ENCODE measurements at places on chromosomes 5 and 9.
A peak's percentile ranks its signal among the peaks of the same experiment; 100 is the strongest.

DNA sequence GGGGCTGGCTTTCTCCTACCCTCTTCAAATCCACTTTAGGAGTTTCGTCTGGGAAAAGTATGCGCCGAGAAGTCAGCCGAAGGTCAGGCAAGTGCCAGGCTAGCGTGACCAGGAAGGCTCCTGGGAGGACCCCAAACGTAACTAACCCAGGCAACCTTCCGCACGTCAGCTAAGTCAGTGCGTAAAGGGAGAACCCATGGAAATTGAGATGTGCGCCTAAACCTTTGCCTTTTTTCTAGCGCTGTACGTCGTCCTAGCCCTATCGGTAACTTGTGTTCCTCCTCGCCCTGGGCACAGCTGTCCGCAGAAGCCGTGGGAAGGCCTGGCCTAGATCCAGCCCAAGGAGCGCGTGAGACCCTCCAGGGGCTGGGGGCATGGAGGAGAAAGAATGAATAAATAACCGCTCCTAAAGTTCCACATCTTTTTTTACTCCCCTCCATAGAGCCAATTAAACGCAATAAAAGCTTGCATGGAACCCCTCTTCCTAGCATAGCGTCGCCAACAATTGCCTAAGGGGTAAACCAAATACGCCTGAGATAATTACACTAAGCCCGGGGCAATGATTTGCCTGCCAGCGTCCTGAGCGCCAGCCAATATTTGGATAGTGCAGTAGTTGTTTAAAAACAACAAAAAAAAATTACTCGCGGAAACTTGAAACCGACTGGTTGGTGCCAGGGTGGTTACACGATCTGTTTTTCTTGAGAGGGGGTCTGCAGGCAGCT lies 4.0 kb upstream of the FOXB2 start:
- DNase-seq: no peak

GRCh38 chr5:143182901-143183820 lies 220.3 kb downstream of the NR3C1 start:
- peak; percentile 61 for DNase-seq

GRCh38 chr5:181212080-181212479 lies 7.1 kb upstream of the TRIM7 start:
- no peak for DNase-seq

DNA sequence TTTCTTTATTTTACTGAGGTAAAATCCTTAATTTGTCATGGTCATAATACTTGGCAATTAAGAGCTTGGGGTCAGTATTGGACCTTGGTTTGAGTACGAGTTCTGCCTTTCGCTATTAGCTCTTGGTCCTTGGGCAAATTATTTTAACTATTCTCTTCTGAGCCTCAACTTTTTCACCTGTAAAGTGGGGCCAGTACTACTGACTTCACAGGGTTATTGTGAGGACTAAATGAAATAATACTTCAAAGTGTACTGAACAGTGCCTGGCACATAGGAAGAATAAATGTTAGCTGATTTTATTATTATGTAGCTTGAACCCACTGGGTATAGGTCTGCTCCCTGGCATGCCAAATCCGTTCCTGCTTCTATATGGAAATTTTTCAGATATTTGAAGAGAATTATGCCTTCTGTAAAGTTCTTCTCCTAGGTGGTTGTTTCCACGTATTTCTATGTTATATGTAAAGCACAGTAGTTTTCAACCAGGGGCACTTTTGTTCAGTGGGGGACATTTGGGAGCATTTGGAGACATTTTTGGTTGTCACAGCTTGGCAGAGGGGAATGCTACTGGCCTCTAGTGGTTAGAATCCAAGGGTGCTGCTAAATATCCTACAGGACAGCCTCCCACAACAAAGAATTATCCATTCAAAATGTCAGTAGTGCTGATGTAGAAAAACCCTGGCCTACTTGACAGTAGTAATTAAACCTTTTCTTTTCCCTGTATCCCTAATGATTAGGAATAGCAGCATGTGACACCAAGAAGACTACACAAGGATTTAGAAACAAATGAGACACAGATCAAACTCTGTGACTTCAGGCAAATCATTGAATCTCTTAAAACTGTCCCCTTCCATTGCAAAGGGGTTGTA lies 4.5 kb downstream of the RCL1 start:
- peak; percentile 54 for DNase-seq

- no peak for DNase-seq
These were observed 208.6 kb downstream of the GRIA1 start for GRCh38 chr5:153699035-153699434.

GRCh38 chr9:21078702-21079101 lies 960 bp upstream of the IFNB1 start:
- DNase-seq: peak; percentile 36

DNA sequence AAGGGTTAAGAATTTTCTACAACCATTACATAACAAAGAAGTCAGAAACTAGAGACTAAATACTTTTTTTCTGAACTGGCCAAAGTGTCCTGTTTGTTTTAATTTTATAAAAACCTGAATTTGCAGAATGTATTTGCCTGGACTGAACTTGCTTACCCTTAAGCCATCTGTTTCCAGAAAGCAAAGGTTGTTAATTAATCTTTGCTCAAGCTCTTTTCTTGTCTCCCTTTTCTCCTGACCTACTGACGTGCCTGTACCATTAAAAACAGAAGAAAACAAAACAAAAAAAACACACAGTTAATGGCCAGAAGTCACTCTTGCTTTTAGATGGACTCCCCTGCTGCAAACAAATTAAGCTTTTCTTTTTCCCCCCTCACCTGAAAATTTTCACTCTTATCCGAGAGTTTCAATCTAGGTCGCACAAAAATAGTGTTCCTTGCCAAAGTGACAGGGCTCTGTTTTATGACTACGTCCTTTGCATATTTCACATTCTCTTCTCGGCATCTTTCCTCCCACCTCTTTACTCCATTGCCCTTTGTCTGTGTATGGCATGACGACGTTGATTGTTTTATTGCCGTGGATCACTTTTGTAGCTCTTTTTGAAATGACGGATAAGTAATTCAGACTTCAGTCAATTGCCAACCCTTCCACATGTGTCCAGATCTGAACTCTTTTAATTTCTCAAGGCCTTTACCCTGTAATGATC lies 333.8 kb upstream of the GRIN3A start:
- DNase-seq: no peak

GRCh38 chr9:112421771-112422222 lies 41.9 kb downstream of the HSDL2 start:
- no peak for DNase-seq

DNA sequence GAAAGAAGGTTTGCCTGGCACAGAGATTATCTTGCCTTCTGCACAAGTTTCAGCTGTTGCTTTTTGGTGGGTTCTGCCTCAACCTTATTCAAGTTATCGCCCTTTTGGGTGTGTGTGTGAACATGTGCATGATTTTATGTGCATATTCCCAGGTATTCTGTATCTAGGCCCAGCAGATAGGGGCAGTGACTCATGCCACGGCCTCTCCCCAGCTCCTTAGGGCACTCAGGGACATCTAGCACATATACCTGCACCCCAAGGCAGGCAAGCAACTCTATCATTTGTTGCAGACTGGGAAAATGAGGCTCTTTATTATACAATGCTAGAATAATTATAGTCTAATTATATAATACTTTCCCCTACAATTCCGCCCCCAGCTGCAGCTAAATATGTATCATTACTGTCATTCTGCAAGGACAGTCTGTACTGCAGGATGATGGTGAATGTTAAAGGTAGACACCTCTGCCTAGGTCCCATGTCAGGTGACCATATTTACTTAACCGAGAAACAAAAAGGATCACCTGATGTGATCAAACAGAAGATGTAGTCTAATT lies 128.9 kb downstream of the PDE8B start:
- no peak for DNase-seq

- DNase-seq: peak; percentile 13
These were observed 478.4 kb upstream of the DAP start for GRCh38 chr5:11239261-11240015.

GRCh38 chr9:77521091-77521490 lies 127.0 kb downstream of the GNA14 start:
- DNase-seq: no peak

- DNase-seq: peak; percentile 53
These were observed 41.1 kb upstream of the NEK6 start for GRCh38 chr9:124216474-124217176.

DNA sequence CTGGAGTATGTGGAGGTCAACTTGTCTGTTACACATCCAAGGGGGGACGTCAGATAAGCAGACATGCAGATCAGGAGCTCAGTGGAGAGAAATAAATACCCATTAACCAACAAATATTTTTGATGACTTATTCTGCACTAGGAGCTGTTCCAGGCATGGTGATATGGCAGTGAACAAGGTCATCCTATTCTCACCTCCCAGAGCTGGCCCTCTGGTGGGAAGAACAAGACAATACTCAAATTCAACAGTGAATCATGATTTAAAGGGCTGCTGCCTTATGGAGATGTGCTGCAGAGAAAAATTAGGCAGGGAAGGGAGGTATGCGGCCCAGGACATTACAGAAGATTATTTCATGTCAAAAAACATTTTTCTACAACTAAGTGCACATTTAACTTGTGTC lies 36.5 kb downstream of the SYK start:
- no peak for DNase-seq

DNA sequence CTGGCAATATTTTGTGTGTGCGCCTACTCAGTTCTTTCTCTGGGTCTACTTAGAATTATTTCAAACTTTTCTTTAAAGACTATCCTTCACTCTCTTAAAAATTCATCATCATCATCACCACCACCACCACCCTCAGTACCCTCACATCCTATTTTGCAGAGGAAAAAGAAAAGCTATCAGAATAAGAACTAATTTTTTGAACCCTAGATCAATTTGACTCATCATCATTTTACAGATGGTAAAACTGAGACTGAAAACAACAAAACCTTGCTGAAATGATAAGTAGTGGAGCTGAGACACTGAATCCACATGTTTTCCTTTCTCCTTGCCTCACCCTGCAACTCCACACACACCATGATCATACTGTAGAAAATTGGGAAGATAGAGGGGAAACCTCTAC lies 119.3 kb downstream of the SSBP2 start:
- no peak for DNase-seq

GRCh38 chr5:10745133-10745532 lies 15.9 kb downstream of the DAP start:
- DNase-seq: no peak

DNA sequence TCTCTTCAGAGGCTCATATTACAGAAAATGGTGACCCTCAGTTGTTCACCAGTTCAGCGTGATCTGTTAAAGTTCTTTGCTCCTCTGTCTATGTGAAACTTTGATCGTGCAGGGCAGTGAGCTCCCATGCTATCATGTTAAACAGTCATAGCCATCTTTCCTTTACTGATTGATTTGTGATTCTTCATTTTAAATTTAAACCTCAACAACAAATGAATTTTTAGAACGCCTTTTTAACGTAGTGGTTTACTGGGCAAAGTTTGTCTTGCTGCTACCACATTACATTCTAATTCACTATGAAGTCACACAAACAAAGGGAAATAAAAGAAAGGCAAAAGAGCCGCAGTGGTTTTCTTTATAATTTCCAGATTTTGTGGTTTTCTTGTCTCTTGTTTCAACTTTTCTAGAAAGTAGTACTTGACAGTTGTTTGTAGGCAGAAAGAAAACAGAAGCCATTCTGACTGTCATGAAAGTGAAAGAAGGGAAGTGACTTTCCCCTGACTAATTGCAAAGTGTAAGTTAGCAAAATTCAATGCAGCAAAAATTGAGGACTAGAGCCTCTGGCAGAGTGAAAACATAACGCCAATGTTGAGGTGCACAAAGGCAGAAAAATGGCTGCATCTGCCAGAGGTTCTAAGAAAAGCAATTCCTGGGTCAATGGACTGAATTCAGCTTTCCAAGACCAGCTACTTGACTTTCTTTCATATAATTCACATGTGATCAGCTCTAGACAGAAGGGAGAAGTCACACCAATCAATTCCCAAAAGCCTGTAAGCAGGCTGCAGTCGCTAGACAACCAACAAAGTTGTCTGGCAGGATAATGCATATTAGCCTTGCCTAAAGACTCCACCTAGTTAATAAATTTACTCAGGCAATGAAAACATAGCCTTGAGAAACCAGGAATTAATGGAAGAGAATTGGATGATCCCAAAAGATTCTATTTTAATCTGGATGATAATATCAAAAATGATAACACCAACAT lies 7.1 kb upstream of the IFNA6 start:
- DNase-seq: peak; percentile 74

DNA sequence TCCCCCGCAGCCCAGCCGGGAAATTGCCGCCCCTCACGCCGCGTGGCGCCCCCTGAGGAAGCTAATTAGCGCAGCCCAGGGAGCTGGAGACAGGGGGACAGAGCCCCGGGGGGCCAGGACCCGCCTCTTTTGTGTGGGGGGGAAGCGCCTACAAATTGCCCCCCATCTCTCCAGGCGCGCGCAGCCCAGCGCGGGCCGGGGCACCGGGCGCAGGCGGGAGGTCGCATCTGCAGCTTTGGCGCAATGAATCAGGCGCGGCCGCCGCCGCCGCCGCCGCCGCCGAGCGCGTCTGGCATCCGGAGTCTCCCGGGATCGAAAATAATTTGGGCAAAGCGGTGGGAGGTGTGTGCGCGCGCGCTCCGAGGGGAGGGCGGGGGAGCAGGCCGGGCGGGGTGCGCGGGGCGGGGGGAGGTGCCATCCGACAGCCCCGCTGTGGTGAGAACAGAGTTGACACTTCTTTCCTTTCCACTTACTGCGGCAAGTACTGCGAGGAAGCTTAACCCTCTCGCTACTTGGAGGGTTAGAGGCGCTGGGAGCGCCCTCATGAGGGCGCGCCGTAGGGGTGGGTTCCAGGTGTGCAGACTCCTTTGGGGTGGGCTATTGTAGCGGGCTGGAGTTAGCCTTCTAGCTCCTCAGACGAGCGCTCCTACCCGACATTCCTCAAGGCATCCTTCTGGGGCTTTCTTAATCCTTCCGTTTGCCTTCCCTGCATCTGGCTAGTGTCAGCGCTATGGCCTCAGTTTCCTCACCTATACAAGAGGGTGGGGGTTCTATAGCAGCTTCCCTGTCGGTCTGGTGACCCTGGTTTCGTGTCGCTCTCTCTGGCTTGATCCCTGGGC lies 63.1 kb downstream of the CXXC5 start:
- DNase-seq: peak; percentile 52

GRCh38 chr9:17064558-17064957 lies 70.3 kb upstream of the CNTLN start:
- no peak for DNase-seq

DNA sequence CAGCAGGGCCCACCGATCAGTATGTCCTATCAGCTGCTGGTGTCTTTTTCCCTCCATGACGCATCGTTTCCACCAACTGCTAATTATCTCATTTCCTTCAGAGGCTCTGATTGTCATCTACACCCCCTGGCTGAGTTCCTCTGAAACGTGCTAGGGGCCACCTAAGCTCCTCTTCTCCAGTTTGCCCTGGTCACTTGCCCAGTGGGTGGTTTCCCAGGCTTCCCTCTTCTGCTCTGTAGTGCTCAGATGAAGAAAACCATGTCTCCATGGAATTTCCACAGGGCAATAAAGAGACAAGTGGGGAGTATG lies 65.3 kb downstream of the TSTD2 start:
- DNase-seq: peak; percentile 28

All from suppressor macrophage treated with lipopolysaccharide for 4 hours (primary cell).